NAMALWA (cell line): ENCODE measurements at places on chromosomes 11 and 22.

DNA sequence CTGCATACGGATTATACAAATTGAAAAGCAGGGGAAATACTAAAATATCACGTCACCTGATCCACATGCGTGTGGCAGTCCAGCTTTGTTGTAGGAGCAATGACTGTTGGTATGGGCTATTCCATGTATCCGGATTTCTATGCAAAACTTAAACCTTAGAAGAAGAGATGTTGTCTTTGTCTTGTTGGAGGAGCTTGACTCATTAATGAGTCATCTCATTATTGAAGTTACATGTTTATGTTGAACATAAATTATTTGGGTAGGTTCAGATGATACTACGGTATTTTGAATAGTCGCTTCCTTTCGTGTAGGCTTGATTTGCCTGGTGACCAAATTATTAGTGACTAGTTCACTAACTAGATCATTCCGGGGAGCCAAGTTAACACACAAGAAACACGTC, 806 bp upstream of the SAAL1 start:
- no peak for DNase-seq

DNA sequence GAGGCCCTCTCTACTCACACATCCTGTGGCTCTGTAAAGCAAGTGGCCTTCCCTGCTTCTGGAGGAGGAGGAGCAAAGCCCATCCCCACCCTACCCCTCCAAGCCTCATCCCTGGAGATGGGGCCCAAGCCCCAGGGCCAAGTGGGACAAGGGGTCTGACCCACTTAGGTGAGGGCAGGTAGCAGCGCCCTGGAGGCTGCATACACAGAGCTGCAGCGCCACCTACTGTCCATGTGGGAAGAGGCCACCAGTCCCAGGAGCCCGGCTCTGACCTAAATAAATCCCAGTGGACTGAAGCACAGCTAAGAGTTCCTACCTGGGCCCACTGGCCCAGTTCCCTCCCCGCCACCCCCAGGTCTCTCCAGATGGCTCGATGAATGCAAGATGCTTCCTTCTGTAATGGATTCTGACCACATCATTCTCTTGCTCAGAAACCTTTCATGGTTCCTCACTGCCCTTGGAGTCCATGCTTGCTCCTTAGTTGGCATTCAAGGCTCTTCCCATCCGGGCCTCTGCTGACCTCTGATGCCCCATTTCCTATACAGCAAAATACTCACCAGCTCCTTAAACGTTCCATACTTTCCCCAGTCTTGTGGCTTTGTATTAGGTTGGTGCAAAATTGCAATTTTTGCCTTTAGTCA, 62.1 kb downstream of the THAP12 start:
- DNase-seq: peak; percentile 82

- no peak for DNase-seq
Measured at GRCh38 chr11:119320240-119320775, 3.4 kb upstream of the MCAM start.

DNA sequence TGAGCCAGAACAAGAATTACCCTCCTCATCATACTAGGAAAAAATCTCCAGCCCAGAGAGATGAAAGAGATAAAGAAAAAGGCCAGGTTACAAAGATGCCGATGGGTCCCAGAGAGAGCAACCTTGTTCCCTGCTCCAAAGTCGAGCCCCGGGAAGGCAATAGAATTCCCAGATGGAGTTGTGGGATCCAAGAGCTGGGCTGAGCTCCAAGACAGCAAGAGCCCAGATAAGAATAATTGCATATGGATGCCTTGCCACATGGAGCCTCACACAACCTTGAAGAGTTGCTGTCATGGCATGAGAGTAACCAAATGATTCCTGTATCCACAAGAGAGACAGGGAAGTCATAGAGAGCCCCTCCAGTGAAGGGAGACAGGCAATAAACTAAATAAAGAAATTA, 30.9 kb downstream of the IL10RA start:
- no peak for DNase-seq
